ENCODE measurements at places on chromosomes 1 and 21.

DNA sequence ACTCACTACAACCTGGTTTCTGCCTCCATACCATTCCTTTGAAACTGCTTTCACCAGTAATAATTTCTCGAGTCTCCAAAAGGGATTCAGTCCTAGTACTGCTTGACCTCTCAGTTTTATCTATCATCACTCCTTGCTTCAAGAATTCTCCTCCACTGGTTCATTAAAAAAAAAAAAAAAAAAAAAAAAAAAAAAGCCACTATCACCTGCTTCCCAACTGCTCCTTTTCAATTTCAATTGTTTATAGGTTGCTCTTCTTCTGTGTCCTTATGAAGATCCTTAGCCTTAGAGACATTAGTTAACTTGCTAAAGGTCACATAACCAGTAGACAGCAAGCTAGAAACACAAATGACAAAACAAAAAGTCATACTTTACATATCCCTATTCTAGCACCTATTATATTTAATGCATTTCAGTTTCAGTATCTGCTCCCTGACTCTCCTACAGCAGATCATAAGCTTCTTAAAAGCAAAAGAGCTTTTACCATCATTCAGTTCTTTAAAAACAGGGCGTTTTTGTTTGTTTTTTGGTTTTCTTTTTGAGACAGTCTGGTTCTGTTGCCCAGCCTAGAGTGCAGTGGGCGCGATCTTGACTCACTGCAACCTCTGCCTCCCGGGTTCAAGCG, 7.1 kb downstream of the NRDC start:
- DNase-seq: no peak

- no peak for DNase-seq
Measured at GRCh38 chr21:35014302-35015041, 34.6 kb downstream of the RUNX1 start.

GRCh38 chr1:245906207-245906606, 600.9 kb downstream of the SMYD3 start:
- no peak for DNase-seq

DNA sequence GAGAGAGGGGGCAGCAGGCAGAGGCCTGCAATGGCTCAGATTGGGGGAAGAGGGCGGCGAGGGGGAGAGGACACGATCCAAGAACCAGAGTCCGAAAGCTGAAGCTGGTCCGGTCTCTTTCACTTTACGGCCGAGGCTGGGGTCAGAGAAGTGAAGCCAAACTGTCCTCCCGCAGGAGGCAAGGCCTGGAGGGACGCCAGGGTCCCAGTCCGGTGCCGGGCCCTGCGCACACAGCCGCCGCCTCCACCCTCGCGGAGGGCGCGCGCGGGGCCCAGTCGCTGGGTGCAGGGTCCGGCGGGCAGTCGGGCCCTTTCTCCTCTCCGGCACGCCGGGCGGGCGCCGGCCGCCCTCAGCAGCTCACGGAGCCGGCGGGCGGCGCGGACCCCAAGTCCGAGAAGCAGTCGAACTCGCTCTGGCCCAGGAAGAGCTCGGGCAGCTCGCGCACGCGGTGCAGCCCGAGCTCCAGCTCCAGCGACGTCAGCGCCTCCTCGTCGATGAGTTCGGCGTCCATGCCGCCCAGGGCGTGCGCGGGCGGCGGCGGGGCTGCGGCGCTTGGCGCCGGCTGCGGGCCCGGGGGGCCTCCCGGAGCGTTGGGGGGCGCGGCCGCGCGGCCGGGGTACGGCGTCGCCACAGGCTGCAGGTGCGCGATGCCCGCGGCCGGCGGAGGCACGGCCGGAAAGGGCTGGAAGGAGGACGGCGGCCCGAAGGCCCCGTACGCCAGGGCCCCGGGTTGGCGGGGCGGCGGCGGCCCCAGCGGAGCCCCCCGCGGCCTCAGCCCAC, 749 bp downstream of the CITED4 start:
- peak; percentile 26 for DNase-seq

- no peak for DNase-seq
Measured at GRCh38 chr1:27868556-27868931, 3.8 kb upstream of the THEMIS2 start.

GRCh38 chr1:38932571-38932970, 9.1 kb downstream of the RHBDL2 start:
- no peak for DNase-seq

DNA sequence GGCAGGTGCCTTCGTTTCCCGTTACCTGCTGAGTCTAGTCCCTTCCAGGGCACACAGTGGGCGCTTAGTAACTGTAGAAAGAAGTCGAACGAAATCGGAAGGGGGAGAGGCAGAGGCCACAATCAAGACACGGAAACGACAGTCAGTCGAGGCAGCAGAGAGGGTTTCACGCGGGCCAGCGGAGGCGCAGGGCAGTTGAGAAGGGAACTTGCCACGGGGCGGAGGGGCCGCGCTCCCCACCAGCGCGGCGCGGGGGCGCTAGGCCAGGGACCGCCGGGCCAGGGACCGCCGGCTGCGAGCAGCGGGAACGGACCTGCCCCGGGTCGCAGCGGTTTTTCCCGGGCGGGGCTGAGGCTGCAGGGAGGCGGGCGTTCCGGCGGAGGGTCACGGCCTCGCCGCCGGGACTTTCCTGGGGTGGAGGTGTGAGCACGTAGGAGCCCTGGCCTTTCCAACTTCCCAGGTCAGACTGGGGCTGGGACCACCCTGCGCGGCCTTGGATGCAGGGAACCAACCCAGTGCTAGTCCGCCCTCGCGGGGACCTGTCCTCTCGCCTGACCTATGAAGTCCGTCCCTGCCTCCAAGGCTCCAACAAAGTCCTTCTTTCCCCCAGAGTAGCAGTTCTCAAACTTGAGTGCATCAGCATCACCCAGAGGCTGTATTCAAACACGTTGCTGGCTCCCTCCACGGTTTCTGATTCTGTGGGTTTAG, 150.1 kb upstream of the FGGY start:
- DNase-seq: peak; percentile 45

GRCh38 chr1:910881-911721, 12.6 kb upstream of the SAMD11 start:
- no peak for DNase-seq

DNA sequence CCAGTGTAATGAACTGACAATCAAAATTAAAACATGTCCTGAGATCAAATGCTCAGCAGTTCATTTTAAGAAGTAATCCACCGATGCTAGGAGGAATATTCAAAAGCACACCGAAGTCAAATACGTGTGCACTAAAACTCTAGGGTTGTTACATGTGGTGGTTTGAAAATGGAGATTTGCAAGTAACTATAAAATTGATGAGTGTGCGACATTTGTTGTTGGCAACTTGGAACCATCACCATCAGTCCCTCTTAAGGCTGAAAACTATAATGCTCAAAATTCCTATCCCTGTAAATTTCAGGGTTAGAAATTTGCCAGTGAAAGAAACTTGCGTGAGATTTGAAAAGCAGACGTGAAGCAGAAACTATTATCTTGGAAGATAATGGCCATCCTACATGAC, 13.3 kb upstream of the SGIP1 start:
- DNase-seq: no peak

- no peak for DNase-seq
Measured at GRCh38 chr1:109530457-109531087, 9.1 kb upstream of the GPR61 start.

DNA sequence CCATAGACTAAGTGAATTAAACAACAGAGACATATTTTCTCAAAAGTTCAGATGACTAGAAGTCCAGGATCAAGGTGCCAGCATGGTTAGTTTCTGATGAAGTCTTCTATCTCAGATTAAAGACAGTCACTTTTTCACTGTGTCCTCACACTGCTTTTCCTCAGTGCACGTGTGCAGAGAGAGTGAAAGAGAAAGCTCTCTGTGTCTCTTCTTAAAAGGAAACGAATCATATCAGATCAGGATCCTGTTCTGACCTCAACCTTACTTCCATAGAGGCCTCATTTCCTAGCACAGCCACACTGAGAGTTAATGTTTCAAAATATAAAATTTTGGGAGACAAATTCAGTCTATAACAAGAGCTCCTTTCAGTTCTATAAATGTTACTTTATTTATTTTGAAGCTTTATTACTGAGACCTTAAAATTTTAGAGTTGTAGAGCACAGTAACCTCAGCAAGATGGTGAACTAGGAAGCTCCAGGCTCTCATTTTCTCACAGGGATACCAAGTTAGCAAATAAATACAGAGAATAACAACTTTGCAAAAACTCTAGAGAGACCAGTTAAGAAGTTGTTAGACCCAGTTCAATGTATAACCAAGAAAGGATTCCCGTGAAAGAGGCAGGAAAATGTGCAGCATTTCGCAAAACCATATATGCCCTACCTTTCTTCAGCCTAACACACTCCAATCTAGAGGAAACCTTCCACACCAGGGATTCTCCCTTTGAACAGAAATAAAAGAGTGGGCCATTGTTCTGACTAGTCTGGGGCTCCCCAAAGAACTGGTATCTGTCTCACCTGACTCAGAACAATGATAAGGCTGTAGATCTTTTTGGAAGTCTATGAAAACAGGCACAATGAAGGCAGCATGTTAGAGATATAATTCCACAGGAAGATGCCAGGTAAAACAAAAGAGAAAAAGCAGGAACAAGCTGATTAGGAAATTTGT, 372.2 kb downstream of the MRPL39 start:
- no peak for DNase-seq

DNA sequence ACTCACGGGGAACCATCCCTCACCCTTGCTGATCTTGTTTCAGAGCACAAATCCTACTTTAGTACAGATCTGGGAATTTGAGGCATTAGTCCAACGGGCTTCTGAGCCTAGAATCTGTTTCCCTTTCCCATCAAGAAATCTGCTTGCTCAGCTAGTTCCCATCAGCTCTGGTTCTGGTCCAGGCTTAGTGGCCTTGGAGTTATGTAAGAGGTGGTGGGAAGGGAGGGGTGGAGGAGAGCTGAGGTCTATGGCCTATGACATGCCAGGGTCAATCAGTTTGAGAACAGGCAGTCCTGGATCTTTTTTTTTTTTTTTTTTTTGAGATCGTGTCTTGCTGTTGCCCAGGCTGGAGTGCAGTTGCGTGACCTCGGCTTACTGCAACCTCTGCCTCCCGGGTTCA, 4.1 kb downstream of the GSTM1 start:
- no peak for DNase-seq

- DNase-seq: no peak
Measured at GRCh38 chr1:55046871-55047270, 7.5 kb downstream of the PCSK9 start.

GRCh38 chr1:226702318-226702956, 36.6 kb downstream of the ITPKB start:
- no peak for DNase-seq

GRCh38 chr1:53254011-53254640, 15.8 kb upstream of the MAGOH start:
- no peak for DNase-seq

DNA sequence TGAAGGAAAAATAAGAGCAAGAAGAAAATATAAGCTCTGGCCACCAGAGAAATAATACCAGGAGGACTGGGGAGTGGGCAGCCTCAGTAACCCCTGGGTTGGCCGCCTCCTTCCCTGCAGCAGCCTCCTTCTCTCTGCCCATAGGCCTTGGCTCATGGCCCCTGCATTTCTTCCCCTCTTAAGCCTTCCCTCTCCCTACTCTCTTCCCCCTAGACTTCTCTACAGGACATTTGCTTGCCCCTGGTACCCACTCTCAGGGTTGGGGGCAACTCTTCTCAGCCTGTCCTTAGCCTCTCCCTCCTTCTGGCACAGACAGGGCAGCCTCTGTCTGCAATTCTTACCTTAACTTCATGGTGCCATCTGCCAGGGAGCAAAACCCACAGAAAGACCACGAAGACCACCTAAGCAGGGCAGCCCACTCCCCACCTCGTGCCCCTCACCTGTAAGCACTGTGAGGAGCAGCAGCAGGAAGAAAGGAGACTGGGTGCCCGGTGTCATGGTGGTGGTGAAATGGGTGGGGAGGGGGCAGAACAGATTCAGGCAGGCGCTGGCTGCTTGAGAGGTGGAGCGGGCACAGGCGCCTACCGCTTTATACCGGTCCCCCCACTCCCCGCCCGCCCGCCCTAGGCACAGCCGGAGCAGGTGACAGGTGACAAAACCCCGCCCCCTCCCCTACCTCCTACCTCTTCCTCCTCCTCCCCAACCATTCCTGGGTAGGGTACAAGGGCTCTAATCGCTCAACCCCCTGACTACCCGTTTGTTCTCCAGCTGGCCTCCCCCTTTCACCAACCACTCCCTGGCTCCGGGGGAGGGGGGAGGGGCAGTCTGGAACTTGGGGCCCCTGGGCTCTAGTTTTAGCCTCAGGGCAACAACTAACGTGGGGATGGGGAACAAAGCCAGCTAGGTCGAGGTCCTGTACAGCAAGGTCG, 15.1 kb downstream of the THBS3 start:
- DNase-seq: peak; percentile 57

GRCh38 chr1:41492341-41492848, 7.9 kb upstream of the EDN2 start:
- no peak for DNase-seq
